ENCODE measurements at places on chromosomes 16 and 17.

GRCh38 chr17:34424814-34425491 lies 61.9 kb upstream of the CCL1 start:
- no peak for DNase-seq

DNA sequence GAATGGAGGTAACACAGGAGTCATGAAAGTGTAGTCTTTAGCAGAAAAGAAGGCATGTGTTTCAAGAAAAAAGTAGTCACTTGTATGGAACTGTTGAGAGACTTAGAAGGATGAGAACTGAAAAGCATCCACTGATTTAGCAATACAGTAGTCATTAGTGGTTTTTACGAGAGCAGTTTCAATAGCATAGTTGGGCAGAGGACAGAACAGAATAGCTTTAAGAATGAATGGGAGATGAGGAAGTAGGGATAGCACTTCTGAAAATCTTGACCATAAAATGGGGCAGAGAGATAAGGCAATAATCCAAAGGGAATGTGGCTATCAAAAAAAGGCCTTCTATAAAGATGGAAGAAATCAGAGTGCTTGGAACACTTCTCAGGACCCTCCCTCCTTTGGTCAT lies 64.8 kb upstream of the C17orf78 start:
- DNase-seq: no peak

DNA sequence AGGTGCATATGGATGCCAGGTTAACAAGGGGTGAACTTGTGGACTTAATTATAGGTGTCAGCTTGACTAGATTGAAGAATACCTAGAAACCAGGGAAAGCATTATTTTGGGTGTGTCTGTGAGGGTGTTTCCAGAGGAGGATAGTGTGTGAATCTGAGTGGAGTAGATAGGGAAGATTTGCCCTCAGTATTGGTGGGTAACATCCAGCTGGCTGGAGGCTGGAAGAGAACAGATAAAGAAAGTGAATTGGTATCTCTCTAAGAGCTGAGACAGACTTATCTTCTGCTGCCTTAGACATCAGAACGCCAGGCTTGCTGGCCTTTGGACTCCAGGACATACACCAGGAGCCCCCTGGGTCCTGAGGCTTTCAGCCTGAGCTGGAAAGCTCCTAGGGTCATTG lies 75.2 kb downstream of the CDRT15 start:
- DNase-seq: no peak

- no peak for DNase-seq
Measured at GRCh38 chr17:28345419-28346198, 10.0 kb downstream of the TNFAIP1 start.

DNA sequence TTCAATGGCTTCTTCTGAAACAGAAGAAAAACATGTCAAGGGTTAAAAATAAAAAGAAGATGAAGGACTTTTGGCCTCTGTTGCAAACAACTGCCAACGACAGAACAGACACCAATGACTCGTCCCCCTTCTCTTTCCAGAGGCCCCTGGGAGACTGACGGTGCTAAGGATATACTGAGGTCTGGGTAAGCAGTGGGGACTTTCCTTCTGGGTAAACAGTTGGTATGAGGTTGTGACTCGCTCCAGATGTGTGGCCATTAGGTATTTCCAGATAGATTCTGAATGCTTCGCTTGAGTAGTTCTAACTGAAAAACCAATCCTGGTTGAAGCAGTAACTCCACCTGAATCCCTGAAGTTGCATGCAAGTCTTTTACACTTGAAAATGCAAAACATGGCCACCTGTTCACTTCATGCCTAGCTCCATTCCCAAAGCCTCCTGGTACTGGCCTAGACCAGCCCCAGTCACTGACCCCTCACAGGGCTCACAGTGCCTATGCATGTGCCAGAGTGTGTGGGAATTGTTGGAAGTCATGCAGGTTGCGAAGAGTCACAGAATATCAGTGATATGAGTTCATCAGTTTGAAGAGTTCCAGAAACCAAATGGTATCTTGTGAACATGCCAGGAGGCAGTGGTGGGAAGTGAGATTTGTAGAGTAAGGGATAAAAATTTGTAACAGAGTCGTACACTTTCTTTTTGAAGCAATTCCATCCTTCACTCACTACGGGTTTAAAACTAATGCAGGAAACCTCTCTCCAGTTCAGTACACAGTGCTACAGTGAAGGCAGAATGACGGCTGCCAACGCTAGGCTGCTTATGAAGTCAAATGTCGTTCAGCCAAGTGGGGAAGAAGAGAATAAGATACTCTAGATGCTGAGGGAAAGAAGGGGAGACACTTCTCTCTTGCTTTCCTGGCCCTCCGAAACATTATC lies 217.8 kb downstream of the ZFHX3 start:
- no peak for DNase-seq

DNA sequence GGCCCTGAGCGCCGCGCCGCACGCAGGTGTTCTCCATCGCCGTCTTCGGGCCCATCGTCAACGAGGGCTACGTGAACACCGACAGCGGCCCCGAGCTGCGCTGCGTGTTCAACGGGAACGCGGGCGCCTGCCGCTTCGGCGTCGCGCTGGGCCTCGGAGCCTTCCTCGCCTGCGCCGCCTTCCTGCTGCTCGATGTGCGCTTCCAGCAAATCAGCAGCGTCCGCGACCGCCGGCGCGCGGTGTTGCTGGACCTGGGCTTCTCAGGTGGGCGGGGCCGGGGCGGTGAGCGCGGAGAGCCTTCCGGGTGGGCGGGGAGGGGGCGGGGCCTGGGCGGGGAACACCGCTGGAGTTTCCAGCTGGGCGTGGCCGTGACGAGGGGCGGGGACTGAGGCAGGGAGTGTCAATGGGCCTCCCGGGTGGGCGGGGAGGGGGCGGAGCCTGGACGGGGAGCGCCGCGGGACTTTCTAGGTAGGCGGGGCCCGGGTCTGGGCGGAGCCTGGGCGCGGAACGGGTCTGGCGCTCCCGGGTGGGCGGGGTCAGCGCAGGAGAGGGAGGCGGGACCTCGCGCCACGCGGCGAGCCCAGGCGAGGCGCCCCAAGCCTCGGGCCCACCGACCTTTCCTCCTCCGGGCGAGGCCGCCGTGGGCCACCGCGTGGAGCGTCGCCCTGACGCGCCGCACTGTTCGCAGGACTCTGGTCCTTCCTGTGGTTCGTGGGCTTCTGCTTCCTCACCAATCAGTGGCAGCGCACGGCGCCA lies 2.4 kb downstream of the SYNGR3 start:
- DNase-seq: peak; percentile 99

Measured in activated CD8-positive, alpha-beta memory T cell treated with anti-CD3 and anti-CD28 coated beads, Interleukin-2, amount 50 U/mL, for 4 hours (primary cell).